ENCODE measurements at places on chromosomes 2 and 18.

GRCh38 chr2:27833931-27834330 is 56.3 kb downstream of the RBKS start:
- no peak for DNase-seq

GRCh38 chr2:159030674-159031380 is 62.4 kb downstream of the TANC1 start:
- peak; percentile 59 for DNase-seq

DNA sequence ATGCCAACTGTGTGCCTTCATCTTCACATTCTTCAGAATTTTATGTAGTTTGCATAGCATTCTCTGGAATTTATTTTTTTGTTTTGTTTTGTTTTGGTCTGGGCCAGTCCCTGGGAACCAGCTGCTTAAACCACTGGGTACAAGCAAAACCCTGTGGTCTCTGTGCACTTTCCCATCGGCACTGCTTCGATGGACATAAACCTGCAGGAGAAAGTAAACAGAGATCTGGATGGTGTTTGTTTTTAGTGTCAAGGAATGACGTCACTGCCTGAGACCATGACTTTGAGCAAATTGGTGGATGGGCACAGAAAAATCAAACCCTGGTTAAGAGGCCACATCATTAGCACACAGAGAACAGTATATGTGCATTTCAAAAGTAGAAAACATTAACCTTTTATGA is 64.7 kb upstream of the RASGRP3 start:
- DNase-seq: no peak

DNA sequence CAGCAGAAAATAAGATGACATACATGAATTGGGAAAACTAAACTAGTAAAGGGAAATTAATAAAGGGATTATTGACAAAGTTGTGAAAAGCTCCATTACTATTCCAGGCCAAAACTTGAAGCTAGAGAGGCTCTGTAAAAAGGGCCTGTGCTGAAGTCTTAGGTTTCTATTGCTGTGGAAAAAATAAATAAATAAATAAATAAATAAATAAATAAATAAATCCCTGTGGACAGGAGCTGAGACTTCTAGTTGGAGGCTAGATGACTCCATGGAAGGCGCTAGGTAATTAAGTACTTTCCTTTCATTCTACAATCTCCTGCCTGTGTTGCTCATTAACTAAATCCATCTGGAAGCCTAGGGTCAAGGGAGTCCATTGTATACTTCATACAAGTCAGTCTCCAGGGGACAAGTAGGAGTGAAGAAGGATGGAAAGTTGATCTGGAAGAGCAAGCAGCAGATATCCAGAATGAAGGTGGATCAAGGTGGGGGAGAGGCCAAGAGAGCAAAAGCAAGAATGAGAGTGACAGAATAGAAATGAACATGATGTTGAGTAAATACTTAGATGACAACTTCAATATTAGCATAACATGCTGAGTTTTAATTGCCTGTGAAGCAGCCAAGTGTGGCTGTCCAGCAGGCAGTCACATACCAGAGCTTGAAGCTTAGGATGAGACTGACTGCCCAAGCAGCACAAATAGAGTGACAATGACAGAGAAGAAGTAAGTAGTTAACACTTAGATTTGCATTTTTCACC is 26.2 kb upstream of the CCNT2 start:
- DNase-seq: no peak

DNA sequence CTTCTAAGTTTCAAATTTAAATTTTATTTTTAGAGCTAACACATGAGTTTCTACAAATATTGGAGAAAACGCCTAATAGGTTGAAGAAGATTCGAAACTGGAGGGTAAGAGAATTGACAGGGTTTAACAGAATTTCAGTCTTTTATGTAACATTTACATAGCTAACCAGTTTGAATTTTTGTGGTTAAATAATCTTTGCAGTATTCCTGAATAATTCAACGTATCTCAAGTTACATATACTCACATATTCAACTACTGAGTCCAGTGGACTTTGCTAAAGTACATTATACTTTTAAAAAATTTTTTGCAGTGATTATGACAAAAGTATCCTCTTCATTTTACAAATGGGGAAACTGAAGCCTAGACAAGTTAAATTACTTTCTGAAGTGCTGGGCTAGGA is 34.0 kb downstream of the CCNT2 start:
- no peak for DNase-seq

DNA sequence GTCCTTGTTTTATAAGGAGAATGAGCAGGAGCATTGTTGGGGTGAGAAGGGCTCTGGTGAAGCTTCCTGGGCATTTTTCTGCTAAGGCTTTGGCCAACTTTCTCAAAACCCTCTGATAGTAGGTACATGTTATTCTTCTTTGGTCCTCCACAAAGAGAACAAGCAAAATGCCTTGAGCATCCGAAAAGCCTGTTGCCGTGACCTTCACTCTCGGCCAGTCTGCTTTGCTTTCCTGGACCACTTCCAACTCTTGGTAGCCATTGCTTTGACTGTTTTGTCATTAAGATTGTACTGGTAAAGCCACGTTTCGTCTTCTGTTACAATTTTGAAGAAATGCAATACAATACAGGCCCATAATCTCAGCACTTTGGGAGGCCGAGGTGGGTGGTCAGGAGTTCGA is 27.4 kb upstream of the ALLC start:
- DNase-seq: no peak

DNA sequence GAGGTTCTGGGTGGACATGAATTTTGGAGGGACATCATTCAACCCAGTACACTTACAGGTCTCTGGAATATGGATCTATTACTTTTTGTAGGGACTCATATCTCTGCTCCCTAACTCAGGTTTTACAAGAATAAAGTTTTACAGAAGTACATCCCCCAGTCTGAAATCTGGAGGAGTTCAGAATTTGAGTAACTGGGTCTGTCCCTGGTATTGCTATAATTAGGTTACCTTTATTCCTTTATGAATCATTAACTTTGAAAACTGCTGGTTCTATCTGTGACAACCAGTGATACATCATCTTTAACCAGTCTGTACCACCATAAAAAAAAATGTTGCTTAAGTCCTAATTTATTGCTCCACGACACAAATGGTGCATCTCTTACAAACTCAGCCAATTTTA is 59.9 kb downstream of the INSIG2 start:
- no peak for DNase-seq

GRCh38 chr18:9755615-9756014 is 47.5 kb downstream of the RAB31 start:
- no peak for DNase-seq

GRCh38 chr18:59029663-59030429 is 109.8 kb upstream of the SEC11C start:
- DNase-seq: no peak

DNA sequence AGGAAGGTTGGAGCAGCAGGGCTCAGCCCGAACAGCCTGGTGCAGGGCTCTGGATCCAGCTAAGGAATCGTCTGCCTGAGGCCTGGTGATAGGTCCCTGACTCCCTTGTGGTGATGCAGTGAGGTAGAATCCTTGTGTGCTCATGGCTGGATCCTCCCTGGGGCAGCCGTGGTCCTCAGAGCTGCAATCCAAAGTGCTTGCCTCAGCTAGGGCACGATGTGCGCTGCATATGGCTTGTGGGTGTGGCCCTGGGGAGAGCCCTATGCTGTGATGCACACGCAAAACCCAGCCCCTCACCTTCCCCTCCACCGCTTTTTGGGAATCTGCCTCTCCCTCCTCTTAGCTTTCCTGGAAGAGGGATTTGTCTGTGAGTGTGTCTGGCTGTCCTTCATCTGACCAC is 142.2 kb downstream of the DYSF start:
- no peak for DNase-seq

DNA sequence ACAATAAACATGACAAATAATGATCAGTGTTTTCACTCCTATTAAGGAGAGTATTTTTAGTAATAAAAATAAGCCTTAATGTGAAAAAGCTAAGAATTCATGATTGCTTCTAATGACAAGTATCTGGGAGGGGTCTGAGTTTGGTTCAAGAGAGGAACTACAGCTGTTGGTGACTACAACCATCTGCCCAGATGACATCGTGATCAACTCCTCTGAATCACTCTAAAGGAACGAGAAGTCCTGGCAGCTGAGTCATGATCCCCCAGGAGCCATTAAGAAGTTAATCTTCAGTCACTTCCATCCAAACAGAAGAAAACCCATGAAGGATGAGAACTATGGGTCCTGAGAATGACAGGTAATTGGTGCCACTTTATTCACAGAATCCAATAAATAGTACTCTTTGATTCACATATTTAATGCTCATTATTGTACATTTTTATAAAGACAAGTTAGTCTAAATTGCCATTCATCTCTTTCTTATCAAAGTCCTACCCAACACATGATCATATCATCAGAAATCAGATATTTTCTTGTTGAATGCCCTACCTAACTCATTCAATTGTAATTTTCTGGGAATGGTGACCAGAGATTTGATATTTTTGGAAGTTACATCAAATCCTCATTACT is 6.8 kb downstream of the TFPI start:
- DNase-seq: no peak

- DNase-seq: no peak
Measured at GRCh38 chr2:3322311-3322970, 55.2 kb downstream of the EIPR1 start.

DNA sequence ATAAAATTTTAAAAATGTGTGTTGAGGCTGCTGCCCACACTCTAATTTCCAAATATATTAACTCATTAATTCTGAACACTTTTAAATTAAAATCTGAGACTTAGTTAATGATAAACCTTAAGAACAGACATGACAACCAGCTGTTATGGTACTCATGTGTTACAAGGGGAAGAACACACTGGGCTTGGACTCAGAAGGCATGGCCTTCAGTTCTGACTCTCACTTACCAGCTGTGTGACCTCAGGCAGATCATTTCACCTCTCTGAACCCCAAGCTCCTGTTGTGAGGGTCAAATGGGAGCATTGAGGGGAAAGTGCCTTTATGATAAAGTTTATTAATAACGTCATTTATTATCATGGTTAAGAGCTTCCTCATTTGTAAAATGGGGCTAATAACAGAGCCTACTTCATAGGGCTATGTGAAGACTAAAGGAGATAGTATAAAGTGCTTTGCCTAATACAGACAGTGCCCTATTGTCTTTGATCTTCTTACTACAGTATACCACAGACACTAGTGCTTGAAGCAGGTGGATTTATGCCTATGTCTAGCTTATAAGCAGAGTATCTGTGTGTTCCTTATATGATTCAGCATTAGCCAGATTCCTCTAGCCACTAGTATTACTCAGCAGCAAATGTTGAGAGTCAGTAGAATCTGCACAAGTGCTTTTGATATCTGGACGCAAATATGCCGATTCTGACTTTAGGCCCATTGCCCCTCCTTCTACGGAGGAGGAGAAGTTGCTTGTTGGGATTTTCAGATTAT is 99.6 kb downstream of the SGPP2 start:
- DNase-seq: no peak

GRCh38 chr18:1968801-1969498 is 602.4 kb downstream of the METTL4 start:
- no peak for DNase-seq

GRCh38 chr2:226247289-226248275 is 552.0 kb downstream of the IRS1 start:
- no peak for DNase-seq

GRCh38 chr2:143068509-143068908 is 60.7 kb upstream of the ARHGAP15 start:
- DNase-seq: no peak

DNA sequence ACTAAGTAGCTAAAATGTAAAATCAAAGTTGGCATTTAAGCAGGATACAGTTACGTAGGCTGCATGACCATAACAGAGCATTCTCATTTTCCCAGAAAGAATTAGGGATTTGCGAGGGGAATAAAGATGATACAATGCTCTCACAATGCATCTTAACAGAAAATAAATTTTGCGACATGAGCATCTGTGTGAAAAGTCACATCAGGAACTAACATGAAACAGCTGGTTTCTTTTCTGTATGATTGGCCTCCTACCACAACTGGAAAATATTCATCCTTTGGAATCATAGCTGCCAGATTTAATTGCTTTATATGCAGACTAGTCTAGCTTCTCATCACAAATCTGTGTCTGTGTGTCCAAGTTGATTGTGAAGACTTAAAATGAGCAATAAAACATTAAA is 66.0 kb downstream of the KCTD18 start:
- DNase-seq: no peak

DNA sequence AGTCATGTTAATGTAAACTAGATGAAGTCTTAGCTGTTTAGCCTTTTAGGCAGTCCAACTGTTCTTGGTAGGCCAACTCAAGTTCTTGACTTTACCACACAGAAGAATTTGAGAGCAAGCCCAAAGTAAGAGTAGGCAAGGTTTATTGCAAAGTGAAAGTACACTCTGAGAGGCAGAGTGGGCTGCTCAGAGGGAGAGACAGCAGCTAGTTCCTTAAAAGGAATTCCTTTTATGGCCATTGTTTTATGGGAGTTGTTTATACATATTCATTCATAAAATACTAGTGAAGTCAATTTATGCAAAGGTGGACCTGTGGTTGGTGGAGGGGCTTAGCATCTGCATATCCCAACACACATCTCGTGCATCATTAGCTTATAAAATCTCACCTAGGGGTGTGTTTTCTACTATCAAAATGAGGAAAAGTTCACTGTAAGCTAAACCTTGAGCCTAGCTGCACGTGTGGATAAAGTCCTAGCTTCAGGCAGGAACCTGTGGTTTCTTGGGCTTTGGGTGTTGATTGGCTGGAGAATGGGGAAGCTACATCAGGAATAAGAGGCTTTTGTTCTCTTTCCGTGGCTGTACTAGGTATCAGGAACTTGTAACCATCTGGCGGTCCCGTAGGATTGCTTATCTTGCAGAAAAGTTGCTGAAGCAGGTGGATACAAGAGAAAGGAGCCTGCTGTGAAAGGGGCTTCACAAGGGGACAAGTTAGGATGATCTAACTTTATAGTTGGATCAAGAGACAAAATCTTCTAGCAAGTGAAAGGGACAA is 110.4 kb upstream of the GULP1 start:
- no peak for DNase-seq

DNA sequence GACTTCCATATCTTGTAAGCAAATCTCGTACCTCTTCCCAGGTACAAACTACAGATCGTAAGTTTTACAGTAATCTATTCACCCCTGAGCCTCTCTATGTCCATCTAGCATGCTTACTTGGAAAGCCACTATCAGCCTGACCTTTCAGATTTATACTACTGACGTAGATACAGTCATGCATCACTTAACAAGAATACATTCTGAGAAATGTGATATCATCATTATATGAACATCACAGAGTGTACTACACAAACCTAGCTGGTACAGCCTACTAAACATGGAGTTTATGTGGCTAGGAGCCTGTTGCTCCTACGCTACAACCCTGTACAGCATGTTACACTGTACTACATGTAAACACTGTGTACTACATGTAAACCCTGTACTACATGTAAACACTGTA is 293.2 kb upstream of the ZNF804A start:
- no peak for DNase-seq

DNA sequence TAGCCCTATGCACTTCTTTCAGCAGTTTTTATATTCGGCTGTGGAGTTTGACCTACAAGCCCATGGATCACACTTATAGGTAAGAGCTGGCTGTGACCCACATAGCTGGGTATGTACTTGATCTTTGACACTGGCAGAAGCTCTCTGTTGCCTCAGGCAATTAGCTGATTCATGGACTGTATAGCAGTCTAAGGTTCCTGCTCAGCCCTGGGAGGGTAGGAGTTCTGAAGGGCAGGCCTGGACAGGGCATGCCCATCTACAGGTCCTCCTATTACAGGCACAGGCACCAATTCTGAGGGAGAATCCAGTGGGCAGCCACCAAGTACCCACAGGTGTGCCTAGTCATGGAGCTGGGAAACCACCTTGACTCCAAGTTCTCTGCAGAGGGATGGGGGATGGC is 301.8 kb upstream of the GALNT5 start:
- no peak for DNase-seq

- DNase-seq: no peak
Measured at GRCh38 chr18:22228976-22229375, 59.6 kb downstream of the GATA6 start.

GRCh38 chr2:215320102-215320501 is 8.2 kb downstream of the ATIC start:
- DNase-seq: no peak

GRCh38 chr2:211045025-211045424 is 488.6 kb downstream of the CPS1 start:
- DNase-seq: no peak

Data from SK-N-SH (cell line).